ENCODE measurements at places on chromosomes 11 and 22.

DNA sequence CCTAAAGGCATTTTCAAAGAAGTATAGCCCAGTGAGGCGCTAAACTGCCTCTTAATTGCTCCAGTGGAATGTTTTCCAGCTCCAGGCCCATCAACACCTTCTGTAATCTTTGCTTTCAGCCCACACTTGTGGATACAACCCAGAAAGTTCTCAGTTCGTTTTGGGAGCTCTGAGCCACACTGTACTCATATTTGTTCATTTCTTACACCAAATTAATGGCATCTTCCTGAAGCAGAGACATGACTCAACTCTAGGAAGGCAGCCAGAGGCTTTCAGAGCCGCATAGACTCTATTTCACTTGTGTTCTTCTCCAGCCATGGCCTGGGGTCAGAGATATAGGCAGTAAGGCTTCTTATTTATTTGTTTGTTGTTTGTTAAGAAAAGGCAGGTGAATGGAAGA is 175.5 kb upstream of the NCAM1 start:
- no peak for DNase-seq

GRCh38 chr11:32562839-32563599 is 20.6 kb upstream of the EIF3M start:
- DNase-seq, result no peak

DNA sequence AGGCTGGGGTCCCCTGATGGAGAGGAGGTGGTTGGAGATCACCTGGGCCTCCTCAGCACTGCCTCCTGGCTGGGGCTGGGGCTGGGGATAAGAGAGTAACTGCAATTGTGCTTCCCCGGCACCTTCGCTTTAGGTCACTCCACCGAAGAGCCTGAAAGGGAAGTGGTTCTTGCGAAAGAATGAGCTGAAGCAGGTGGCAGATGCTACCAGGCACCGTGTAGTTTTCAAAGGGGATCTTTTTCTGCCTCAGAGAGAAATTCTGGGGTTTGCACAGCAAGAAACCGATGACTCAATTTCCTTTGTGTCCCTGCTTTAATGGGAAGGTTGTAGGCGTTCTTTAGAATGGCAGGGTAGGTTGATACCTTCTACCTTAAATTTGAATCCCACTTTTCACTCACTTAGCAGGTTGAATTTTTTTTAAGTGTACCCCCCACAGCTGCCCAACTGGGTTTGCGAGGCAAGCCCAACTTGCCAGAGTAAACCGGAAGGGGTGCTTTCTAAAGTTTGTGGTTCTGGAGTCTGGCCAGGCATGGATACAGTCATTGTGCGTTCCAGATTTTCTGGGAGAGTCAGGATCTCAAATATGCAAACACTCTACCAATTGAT is 5.3 kb downstream of the CD44 start:
- DNase-seq, result no peak

DNA sequence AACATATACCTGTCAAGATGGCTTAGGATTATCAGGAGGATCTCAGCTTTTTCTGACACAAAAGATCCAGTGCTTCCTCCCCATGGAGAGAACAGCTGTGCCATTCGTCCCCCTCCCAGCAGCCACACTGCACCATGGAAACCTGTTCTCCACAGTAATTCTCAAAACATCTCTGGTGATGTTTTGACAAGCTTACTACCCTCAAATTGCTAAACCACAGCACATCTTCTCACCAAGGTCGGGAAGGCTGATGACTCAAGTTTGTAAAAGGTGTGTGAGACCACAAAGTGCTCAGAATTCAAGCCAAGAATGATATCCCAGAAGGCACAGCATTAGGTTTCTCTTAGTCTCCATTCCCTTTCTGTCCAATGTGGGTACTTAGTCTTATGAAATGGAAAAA is 3.9 kb upstream of the RAB38 start:
- no peak for DNase-seq

DNA sequence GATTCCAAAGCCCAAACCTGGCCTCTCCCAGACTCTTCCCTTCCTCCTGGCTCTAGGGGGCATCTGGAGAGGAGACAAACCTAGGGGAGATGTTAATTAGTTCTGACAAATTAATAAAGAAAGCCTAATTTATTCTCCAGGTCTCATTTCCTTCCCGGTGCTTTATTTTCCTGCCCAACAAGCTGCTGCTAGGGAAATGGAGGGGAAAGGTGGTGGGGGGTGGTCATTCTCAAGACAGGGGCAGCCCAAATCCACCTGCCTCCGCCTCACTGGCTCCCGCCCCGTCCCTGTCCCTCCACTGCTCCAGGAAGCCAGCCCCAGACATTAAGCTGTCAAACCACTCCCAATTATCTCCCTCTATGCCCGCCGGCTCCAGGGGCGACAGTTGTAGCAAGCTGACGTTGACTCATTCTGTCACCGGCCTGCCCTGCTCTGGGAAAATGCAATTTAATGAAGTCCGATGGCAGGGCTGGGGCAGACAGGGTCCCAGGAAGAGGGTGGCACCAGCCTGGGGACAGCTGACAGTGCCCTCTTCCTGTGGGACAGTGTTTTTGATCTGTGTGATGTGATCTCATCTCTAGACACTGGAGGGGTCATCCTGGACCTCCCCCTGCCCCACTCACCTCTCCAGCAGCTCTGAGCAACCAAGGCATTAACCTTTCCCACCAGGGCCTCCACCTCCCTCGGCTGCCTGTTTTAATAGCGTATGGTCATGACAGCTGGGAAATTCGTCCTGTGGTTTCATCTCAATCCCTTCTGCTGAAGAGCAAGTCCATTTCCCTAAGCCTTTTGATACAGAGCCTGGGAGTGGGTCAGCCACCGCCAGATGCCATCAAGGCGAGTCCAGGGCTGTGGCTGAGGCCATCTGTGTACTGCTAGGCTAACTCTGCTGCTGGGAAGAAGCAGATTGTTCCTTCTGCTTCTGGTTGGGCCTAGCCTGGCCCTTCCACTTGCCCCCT is 27.1 kb downstream of the NECTIN1 start:
- DNase-seq, result no peak

DNA sequence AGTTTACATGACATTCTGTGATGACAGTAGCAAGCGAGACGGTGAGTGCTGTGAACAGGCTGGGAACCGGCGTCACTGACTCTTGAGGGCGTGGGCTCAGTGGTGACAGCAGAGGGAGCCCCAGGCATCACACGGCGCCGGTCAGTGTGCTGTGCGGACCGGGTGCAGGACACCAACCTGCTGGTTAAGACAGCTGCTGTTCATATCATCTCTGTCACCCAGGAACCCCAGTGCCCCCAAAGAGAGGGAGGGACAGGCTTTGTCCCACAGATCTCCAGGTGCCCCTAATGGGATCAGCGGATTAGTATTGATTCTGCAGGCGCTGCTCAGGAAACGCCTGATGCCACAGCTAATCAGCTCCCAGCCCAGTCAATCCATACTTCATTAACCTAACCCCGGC is 18.4 kb downstream of the B3GAT1 start:
- DNase-seq, result no peak

DNA sequence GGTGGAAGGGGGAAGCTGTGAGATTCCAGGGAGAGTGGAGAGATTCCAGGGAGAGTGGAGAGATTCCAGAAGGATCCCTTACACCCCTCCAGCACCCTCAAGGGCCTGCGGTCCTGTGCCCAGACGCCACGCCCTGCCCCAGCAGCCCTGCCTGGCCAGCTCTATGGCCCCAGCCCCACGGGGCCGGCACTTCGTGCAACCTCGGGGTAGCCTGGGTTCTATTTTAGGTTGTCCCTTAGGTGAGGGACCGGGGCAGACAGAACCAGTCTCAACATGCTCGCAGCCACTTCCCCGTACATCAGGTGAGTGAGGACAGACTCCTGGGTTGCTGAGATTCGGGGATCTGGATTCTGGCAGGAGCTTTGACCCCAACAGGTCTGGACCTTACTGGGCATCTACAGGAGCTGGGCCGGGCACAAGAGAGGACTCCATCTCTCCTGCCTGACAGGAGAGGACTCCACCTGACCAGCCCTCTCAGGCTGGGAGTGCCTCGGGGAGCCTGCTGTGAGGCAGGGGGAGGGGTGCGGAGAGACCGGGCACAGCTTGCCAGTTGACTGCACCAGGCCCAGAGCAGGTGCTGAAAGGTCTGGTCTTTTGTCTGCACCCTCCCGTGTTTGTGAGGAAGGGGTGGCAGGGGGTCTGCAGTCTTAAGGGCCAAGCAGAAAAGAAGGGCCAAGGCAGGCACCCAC is 8.5 kb upstream of the ADORA2A start:
- DNase-seq, result no peak

DNA sequence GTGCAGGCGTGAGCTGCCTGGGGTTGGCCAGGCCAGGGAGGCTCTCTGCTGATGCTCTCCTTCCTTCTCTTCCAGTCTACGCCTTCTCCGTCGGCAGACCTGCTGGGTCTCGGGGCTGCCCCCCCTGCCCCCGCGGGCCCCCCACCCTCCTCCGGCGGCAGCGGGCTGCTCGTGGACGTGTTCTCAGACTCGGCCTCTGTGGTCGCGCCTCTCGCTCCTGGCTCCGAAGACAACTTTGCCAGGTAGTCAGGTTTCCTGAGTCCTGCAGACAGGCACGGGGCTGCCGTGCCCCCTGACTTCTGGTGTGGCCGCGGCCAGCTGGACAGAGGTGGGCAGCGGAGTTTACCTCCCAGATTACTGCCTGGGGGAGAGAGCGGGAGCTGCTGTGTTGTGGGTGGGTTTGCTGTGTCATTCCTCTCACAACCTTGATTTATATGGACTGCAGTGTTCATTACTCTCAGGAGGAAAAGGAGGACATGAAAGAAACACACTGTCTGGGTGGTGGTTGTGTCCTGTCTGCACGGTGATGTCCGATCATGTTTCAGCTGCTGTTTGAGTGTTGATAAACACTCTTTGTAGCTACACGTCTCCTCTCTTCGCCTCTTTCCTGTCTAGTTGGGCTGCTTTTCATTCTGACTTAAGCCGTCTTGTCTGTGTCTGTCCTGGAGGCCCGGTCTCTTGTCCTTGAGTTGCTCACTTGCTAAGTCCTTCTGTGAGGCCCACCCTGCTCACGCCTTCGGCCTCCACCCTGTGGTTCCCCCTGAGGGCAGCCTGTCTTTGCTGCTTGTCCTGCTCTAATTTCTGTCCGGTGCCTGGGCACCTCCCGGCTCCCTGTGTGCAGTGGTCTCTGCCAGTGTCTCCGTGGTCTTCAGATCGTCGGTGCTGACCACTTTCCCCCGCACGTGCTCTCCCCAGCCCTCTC is 35.9 kb downstream of the MUC6 start:
- no peak for DNase-seq

- DNase-seq, result no peak
These were observed 399.2 kb downstream of the TBC1D22A start for GRCh38 chr22:47161631-47162030.

DNA sequence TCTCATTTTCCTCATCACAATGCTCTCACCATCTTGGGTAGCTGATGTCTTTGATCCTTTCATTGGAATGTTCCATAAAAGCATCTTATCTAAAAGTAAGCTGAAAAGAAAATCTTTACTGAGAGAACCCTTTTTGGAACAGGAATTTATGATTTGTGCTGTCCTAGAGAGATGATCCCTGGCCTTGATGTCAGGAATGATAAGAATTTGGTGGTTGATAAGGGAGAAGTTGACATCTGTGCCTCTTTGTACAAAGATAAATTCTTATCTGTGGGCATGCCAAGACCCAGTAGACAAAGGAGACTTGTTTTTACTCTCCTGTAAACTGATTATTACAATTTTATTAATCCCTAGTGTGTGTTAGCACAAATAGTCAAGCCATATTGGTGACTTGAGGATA is 36.9 kb downstream of the NAALAD2 start:
- no peak for DNase-seq

DNA sequence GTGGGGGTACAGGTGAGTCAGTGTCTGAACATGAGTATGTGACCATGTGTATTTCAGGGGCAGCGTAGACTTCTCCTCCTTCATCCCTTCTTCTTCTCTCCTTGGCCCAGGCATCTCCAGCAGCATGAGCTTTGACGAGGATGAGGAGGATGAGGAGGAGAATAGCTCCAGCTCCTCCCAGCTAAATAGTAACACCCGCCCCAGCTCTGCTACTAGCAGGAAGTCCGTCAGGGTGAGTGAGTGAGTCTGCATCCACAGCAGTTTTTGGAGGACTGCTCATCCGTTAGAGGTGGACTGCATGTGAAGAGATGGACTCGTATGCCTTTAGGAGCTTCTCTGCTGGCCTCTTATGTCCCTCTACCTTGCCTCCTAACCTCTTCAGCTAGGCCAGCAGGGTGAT is 15.6 kb downstream of the TUB start:
- DNase-seq, result no peak

- peak; percentile 35 for DNase-seq
These were observed 8.3 kb upstream of the HTR3B start for GRCh38 chr11:113896156-113896879.

DNA sequence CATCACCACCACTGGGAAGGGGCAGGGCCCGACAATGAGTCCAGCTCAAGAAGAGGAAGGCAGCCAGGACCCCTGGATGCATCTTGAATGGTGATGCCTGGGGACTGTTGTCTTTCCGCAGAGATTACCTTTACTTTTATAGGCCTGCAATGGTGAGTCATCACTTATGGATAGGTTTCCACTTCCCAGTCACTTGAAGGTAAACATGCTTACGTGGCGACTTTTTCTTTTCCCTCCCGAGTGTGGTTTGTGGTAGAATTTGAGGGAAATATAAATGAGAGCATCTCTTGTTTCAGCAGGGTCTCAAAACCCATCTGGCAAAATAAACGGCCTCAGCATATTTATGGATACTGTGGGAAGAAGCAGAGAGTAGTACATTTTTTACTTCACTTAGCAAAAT is at the start of gene MMP13:
TSS of gene MMP13 (minus strand) at position 109 of the 400 bp plus-strand sequence. CDS start at position 82, 27 bp downstream.
- no peak for DNase-seq

DNA sequence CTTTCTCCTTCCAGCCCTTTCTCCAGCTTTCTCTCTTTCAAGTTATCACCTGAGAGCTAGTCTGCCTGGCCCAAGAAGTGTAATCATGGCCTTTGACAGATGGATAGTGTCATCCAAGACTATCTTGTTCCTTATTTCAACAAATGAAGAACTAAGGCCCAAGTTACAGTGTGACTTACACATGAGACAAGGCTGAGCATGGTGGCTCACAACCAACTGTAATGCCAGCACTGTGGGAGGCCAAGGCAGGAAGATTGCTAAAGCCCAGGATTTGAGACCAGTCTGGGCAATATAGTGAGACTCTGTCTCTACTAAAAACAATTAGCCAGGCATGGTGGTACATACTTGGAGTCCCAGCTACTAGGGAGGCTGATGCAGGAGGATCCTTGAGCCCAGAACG is 3.7 kb upstream of the RANGAP1 start:
- DNase-seq, result no peak

GRCh38 chr11:64627371-64627770 is 36.4 kb downstream of the SLC22A12 start:
- no peak for DNase-seq

DNA sequence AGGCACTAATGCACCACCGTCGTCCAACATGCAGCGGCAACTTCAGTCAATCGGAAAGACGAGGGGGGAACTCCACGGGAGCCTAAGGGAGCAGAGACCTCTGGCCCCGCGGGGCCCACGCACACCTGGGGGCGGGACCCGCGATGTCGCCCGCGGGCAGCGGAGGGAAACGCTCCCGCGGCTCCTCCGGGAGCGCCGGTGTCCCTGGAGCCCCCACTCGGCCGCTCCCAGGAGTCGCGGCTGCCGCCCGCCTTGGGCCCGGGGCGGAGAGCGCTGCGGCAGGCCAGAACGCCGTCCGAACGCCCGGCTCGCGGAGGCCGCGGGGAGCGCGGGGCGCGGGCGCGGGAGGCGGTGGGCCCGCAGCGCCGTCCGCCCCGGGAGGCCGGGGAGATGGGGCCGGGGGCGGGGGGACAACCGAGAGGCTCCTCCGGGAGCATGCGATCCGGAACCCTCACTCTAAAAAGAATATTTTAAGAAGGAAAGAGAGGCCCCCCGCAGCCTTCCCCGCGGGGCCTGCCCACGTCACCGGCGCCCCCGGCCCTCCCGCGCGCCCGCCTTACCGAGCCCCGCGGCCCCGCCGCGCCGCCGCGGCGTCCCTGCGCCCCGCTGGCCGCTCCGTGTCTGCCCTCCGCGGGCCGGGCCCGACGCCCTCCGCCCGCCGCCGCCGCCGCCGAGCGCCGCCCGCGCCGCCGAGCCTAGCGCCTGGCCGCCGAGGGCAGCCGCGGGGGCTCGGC is 86.6 kb upstream of the ARHGAP32 start:
- no peak for DNase-seq
